ENCODE measurements at places on chromosomes 7 and 10. TPM values are rescaled to one million over a fixed set of nuclear protein-coding genes. Genes with fewer than 3 reads are reported as not detected.

- H3K4me3 ChIP-seq = no peak overlapping the region
- H3K4me1 ChIP-seq = peaks cover 10% of the 10 kb centered on the region
- no peaks in the 10 kb centered on the region for H3K36me3 ChIP-seq
- H3K27me3 ChIP-seq = peaks cover 100% of the 10 kb centered on the region
These were observed 9.0 kb downstream of the EMX2 start for GRCh38 chr10:117551330-117552155.

DNA sequence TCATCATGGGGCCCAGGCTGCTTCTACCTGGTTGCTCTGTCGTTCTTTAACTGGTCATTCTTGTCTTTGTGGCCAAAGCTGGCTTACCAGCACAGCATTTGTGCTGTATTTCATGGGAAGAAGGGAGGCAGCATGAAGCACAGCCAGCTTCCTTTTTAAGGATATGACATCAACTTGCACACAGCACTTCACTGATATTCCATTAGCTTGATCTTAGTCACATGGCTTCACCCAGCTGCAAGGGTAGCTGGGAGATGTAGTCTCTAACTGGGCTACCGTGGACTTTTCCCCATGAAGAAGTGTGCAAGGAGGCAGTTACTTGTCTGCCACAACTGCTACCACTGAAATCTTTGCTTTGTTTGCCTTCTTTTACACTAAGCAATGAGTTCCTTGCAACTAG, 525.2 kb downstream of the LRMDA start:
- H3K27me3 ChIP-seq = no peaks in the 10 kb centered on the region
- H3K4me1 ChIP-seq = peaks cover 31% of the 10 kb centered on the region
- no peak overlapping the region for H3K4me3 ChIP-seq
- DNase-seq = no peak
- no peak overlapping the region for H3K27ac ChIP-seq
- H3K36me3 ChIP-seq = no peaks in the 10 kb centered on the region

DNA sequence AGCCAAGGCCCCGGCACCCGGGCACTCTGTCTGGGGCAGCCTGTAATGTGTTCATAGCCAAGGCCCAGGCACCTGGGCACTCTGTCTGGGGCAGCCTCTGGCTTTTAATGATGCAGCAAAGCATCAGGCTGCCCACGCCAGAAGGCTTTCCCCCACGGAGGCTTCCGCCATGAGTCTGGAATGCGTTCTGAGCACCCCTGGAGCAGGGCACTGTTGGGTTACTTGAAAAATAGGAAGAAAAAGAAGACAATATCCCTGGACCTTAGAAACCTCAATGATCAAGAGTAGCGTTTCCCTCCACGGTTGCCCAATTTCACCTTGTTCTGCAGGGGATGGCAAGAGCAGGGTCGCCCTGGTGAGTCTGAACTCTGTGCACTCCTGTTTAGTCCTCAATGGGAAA, 565.0 kb downstream of the PTPRN2 start:
- no peaks in the 10 kb centered on the region for H3K36me3 ChIP-seq
- no peaks in the 10 kb centered on the region for H3K27me3 ChIP-seq
- no peak overlapping the region for H3K27ac ChIP-seq
- no peak overlapping the region for H3K4me3 ChIP-seq

Gene MMRN2
- 20.6 TPM for total RNA-seq

All from left lung (tissue), 14 donors.